ENCODE measurements at places on chromosomes 4 and X.

GRCh38 chrX:17627026-17627425 lies 110.3 kb upstream of the SCML1 start:
- no peak for DNase-seq

DNA sequence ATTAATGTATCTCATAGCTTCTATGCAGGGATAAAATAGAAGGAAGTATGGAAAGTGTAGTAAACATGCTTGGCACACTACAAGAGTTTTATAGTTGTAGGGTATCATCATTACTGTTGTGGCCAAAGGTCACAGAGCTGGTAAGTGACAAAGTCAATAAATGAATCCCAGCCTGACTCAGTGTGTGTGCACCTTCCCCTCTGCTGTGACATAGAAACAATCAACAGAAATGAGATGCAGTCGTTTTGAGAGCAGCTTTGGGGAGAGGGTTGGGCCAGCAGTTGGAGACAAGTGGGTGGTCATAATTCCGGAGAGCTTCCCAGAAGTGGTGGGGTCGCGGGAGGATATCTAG lies 82.4 kb upstream of the RBPJ start:
- DNase-seq: no peak

DNA sequence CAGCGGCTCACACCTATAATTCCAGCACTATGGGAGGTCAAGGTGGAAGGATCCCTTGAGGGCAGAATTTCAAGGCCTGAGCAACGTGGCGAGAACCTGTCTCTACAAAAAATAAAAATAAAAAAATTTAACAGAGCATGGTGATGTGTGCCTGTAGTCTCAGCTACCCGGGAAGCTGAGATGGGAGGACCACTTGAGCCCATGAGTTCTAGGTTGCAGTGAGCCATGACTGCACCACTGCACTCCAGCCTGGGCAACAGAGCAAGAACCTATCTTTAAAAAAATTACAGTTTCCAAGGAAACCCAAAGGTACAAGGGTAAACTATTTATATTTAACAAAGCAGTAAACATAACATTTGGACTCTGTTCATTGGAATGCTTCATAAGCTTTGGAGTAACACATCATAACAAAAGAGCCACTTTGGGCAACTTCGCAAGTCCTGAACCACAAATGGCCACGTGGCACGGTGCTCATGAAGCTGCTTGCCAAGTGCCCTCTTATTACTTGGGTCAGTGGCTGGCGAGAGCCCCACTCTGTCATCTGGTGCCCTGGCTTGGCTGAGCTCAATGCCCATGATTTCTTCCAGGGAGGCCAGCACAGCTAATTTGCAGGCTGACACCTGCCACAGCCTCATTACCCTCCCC lies 165.6 kb downstream of the SH3KBP1 start:
- DNase-seq: no peak

DNA sequence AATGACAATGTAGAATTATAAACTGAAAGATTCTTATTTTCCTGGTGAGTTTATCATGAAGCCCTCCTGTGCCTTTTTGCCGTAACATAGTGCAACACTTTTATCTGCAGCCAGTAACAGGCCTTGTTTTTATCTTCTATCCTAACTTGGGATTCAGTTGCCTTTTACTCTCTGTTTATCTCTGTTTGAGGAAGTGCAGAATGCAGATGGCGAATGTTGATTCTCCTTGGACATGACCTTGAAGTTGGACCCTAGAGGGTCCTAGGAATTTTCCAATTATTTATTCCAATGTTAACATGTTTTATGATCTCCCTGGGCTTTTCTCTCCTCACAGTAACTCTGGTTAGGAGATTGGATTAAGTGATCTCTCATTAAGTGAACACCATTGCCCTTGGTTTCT lies 165.0 kb downstream of the FMR1NB start:
- no peak for DNase-seq

DNA sequence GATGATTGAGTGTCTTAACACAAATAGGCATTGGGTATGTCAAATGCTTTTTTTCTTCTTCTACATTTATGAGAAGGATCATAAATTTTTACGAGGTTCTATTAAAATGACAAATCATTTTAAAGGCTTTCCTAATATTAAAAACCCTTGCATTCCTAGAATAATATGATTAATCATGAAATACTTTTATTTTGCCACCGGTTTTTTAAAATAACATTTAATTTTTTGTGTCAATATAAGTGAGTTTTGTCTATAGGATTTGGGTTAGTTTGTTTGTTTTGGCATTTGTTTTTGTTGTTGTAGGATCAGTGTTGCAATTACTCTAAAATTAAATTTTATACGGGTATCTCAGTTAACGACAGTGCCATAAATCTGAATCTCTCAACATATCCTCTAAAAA lies 169.7 kb upstream of the STK26 start:
- DNase-seq: no peak

DNA sequence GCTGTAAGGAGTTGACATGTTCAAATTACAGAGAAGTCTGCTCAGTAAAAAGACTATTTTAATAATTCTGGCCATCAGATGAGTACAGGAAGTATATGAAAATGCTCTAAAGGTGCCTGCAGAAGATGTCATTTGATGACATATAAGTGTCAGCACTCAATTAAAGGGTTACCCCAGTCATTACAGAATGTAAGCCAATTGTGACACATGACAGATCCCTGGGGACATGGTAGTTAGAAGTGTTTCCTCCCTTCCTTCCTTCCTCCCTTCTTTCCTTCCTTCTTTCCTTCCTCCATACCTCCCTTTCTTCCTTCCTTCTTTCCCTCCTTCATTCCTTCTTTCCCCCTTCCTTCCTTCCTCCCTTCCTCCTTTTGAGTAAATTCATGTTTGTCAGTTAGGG lies 453.0 kb downstream of the RAPGEF2 start:
- DNase-seq: no peak

DNA sequence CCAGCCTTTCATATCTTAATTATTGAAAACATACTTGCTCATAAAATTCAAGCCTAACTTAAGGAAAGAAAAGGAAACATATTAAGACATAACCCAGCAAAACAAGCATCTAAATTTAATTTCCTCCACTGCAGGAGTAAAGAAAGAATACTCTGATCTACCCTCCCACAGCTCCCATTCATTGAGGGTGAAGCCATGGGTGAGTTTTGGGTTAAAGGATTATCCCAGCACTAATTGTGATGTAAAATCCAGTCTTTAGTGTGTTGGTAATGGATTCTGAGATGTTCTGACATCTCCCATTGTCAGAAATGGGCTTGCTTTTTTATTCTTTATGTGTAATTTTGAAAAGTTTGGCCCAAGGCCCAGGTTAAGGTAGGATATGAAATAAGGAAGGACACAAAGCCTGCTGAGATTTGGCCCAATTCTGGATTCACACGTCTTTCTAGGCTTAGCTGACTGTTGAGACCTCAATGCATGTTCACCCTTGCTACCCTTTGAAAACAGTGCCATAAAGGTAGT lies 50.4 kb downstream of the SPARCL1 start:
- DNase-seq: no peak

Measured in naive thymus-derived CD4-positive, alpha-beta T cell (primary cell).